ENCODE measurements at places on chromosomes 2 and 18.

- H3K4me3 ChIP-seq, result no peak overlapping the region
- no peaks in the 10 kb centered on the region for H3K36me3 ChIP-seq
- H3K27ac ChIP-seq, result peak overlapping the region; percentile 56
- H3K4me1 ChIP-seq, result peaks cover 21% of the 10 kb centered on the region
These were observed 27.5 kb upstream of the CAB39 start for GRCh38 chr2:230685178-230685577.

GRCh38 chr2:60569680-60570111, 16.2 kb upstream of the BCL11A start:
- H3K4me1 ChIP-seq, result peaks cover 8% of the 10 kb centered on the region
- no peaks in the 10 kb centered on the region for H3K36me3 ChIP-seq
- H3K4me3 ChIP-seq, result peak overlapping the region; percentile 43
- peaks cover 58% of the 10 kb centered on the region for H3K27me3 ChIP-seq
- no peak overlapping the region for H3K27ac ChIP-seq
- no peak for DNase-seq

- DNase-seq, result no peak
- H3K36me3 ChIP-seq, result no peaks in the 10 kb centered on the region
- no peaks in the 10 kb centered on the region for H3K4me1 ChIP-seq
- H3K27ac ChIP-seq, result no peak overlapping the region
- no peaks in the 10 kb centered on the region for H3K27me3 ChIP-seq
These were observed 90.0 kb downstream of the PLEKHM3 start for GRCh38 chr2:207935121-207935990.

DNA sequence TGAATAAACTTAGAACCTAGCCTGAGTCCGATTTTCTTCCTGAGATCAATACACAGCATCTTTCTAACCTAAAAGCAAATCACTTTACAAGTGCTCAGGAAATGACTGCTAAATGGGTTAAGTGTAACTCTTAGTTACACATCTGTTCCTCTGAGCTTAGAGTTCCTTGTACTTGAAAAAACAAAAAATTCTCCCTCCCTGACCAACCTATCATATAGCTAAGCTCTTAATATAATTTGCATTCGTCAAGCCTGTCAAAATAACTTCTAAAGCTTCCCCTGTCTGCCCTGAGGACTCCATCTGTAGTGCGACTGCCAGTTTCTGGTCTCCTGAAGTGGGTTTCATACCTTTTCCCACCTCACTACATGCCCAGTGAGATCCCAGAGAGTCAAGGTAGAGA, 190.4 kb downstream of the NCK2 start:
- no peak overlapping the region for H3K4me3 ChIP-seq
- no peaks in the 10 kb centered on the region for H3K4me1 ChIP-seq
- no peaks in the 10 kb centered on the region for H3K36me3 ChIP-seq
- no peak for DNase-seq

DNA sequence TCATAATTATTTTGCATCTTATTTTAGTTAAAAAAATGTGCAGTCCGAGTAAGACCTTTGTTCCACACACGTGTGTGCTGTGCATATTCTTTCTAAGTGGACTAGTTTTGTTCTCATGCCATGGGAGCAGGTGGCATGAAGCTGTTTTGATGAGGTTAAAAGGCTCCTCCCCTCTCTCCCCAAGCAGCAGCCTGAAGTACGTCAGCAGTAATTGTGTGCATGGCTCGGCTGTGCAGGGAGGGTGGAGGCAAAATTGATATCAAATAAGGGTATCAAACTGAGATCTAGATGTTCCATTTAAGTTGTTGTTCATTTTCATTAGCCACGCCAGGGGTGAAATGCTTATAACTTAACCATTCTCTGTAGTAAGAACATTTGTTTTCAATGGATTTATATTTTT, at the start of gene NYAP2:
TSS of gene NYAP2 (plus strand) at position 207 of the 400 bp plus-strand sequence. CDS start 9,171 bp downstream, outside the sequence.
- H3K36me3 ChIP-seq, result no peaks in the 10 kb centered on the region
- DNase-seq, result no peak
- no peak within 1 kb of the TSS for H3K4me3 ChIP-seq

- H3K4me1 ChIP-seq, result no peaks in the 10 kb centered on the region
- DNase-seq, result no peak
- no peak overlapping the region for H3K27ac ChIP-seq
- no peaks in the 10 kb centered on the region for H3K36me3 ChIP-seq
- no peak overlapping the region for H3K4me3 ChIP-seq
- H3K27me3 ChIP-seq, result no peaks in the 10 kb centered on the region
These were observed 10.0 kb downstream of the RNF144A start for GRCh38 chr2:6927186-6927585.
